Activated T-cell treated with anti-CD3 and anti-CD28 coated beads, Interleukin-2, amount 50 U/mL, for 1 hour (primary cell): ENCODE measurements at places on chromosomes 4 and X.

DNA sequence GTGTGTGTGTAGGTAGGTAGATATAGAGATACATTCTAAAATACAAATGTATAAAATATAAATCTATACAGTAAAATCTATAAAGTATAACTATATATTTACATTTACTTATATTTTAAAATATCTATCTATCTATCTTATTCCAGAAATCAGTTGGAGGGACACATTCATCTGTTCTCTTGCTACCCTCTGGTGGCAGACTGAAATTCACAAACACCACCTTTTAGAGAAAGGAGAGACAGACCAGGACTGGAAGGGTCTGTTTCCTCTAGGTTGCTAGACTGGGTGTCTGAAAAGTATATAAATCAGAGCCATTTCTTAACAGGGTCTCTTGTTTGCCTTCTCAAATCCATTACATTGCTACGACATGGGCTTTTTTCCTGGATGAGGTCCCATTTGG is 343.0 kb downstream of the OPHN1 start:
- no peak for DNase-seq

- DNase-seq = no peak
Observed at GRCh38 chr4:42348247-42348646, 49.0 kb upstream of the SHISA3 start.

- DNase-seq = no peak
Observed at GRCh38 chr4:184359888-184360287, 114.5 kb downstream of the IRF2 start.

DNA sequence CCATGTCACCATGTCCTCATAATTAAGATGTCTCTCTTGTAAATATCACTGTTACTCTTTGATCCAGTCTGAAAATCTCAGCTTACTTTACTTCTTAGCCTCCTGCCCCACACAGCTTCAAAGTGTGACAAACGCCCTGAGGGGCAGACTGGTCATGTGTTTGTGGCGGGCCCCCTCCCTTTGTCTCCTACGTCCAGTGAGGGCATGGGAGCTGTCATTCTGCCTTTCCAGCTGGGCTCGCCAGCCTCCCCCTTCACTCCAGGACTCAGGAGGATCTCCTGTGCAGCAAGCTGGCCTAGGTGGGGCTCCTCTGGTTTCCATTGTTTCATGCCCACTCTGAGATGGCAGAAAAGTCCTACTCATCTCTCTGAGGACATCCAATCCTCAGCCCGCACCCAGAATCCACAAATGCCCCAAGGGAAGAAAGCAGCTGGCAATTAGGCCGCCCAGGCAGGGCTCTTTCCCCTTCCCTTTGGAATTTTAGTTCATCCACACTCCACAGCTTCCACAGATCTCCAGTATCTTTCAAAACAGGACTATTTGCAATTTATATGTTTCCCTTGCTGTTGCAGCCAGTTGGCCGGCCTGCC is 86.4 kb upstream of the C4orf50 start:
- DNase-seq = no peak

GRCh38 chrX:107542500-107542899 is 85.8 kb upstream of the PRPS1 start:
- DNase-seq = no peak

DNA sequence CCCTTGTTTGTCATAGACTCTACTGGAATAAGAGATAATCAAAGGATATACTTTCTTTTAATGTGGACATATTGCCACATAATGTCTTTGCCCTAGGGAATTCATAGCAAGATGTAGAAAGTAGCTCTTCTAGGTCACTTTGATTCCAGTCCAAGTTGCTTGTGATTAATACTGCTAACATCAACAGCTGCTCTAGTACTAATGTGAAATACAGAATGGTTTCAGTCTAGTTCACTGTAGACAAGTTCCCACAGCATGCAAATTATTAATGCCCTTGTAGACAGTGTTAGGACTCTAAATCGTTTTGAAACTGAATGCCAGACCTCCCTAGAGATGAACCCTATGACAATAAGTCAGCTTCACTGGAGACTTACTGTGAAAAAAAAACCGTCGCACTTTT is 494.6 kb upstream of the ATOH1 start:
- DNase-seq = no peak

DNA sequence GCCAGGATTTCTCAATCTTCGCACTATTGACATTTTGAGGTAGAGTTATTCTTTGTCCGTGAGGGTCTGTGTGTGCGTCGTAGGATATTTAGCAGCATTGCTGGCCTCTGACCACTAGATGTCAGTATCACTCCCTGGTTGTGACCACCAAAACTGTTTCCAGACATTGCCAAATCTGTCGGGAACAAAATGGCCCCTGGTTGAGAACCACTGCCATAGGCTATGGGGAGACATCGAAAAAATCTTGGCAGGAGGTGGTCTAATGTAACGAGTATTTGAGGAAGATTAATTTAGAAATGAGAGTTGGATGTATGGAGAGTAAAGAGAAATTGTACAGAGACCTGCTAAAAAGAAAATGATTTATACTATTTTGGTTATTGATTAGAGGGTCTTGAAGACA is 108.4 kb downstream of the DOCK11 start:
- peak; percentile 35 for DNase-seq

- DNase-seq = no peak
Observed at GRCh38 chr4:52585379-52585778, 73.7 kb downstream of the USP46 start.

- DNase-seq = no peak
Observed at GRCh38 chr4:157012296-157012695, 40.7 kb upstream of the PDGFC start.

- no peak for DNase-seq
Observed at GRCh38 chr4:113288696-113289095, 239.2 kb downstream of the ANK2 start.

- DNase-seq = no peak
Observed at GRCh38 chr4:145760176-145760575, 80.2 kb downstream of the C4orf51 start.

DNA sequence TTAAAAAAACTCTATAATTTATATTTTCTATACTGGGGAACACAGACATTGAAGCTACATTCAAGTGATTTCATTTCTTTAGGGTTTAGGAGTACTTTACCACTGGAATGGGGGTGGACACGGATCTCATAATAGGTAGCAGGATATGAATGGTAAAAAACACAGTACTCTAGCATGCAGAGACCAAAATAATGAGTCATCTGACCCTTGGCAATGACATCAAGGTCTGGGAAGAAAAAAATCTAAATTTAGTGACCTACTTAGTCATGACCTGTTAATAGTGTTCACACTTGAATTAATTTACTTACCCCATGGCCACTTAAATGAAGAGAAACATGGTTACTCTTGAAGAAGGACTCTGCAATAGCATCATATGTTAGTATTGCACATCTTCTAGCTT is 187.9 kb downstream of the EPHA5 start:
- no peak for DNase-seq

- DNase-seq = no peak
Observed at GRCh38 chr4:138759554-138759902, 256.1 kb upstream of the NOCT start.

- no peak for DNase-seq
Observed at GRCh38 chrX:153465691-153466380, 4.5 kb downstream of the HAUS7 start.

DNA sequence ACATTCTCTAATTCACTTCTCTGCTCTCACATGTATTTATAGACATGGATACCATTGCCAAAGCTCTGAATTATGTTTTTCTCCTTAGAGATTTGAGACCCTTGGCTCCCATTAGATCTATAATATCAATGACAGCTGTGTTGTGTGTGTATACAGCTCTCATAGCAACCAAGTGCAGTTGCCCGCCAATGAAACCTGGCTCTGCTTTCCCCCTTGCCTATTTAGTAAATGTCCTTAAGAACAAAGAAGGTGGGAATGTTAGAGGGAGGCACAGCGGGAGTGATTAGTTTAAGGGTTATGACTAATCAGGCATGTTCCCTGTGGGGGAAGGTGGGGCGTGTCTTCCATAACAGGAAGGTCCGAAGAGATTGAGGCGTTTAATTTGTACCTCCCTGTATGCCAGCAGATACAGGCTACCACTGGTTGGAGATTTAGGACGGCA is 100.5 kb upstream of the TBC1D9 start:
- no peak for DNase-seq

DNA sequence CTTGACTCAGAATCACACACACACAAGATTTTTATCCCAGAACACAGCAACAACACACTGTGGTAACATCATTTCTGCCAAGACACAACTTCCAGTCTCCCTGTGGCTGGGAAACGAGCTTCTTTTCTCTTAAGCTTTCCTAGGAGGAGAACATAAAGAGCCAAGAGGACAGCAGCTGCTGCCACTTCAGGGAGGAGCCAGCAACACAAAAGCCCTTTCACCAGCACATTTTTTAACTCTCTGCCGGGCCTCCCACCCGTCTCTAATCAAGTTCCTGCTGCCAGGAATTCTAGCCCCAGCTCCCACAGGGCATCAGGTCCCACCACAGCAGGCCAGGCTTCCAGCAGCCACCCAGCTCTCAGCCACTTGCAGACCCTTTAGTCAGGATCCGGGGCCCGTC is 22.4 kb downstream of the FAT1 start:
- no peak for DNase-seq

DNA sequence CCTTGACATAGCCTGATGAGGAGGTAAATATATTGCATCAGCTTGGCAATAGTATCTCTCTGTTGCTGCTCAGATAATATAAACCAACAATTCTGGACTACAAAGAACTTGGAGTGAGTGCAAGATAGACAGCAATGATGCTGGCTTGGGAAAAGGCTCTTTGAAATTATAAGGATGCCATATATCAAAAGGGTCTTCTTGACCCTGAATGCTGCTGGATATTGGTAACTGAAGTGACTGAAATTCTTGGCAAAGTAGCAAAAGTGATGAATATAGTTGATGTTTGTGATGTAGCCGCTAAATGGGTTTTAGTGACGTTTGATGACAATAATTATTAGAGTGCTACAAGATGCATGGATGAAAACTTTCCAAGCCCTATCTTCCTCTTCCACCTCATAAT is 1391.6 kb downstream of the ADGRL3 start:
- DNase-seq = no peak

DNA sequence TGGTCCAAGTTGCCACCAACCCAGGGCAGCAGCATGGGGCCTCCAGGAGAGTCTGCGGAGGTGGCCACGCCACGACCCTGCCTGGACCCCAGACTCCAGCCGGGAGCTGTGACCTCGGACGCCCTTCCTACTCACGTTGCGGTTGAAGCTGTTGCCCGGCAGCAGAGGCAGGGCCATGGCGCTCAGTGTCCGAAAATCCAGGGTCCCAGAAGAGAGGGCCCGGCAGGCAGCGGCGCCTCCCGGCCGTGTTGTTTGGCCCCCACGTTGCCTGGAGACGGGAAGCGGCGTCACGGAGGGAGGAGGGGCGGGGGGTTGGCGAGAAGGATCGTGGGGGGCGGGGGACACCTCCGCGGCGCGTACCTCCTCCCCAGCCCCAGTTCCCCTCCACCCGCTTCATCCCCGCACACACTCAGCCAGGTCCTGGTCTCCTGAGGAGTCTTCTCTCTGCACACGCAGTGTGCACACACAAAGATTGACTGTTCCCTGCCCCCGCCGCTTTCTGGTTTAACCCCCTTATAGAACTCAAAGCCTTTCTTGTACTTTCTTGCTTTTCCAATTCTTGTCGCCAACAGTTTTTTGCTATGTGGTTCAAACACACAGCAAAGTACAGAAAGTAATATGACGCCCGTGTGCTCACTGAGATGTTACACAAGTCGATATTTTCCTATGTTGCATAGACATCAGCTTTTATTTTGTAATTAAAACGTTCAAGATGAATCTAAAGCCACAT is at the start of gene EFHC2:
Gene EFHC2, minus strand, starts transcription at position 261 of the 730 bp plus-strand sequence. Its CDS starts 84 bp downstream, at position 177.
- DNase-seq = peak; percentile 63

DNA sequence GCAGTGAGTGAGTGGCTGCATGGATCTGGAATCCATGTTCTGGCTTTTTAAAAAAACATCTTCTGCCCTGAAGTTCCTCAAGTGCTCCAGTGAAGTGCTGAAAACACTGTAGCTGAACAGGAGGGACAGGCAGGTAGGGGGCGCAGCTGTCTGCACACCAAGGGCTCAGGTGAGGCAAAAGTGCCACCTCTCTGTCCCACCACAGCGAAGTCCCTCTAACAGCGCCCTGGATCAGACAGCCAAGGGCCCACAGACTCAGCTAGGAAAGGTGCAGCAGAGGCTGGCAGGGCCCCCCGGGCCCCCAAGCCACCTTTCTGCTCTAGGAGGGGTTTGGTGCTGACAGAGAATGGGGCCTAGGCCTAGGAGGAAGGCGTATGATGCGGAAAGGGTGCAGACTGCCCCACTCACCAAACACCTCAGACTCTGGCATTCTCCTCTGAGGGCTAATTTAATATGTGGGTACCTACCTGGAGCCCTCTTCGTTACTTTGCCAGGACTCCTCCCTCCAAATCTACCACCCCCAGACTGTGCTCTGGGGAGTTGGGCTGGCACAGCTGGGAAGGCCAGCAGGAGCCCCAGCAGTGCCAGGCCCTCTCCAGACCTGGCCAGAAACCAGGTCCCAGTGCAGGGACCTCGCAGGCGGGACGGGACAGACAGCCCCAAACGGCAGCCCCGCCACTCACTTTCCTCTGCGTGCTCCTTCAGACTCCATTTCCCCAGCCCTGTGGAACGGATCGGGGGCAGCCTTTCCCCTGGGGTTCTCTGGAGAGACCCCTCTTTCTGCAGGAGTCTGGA is 73.7 kb downstream of the ENPP6 start:
- DNase-seq = no peak

DNA sequence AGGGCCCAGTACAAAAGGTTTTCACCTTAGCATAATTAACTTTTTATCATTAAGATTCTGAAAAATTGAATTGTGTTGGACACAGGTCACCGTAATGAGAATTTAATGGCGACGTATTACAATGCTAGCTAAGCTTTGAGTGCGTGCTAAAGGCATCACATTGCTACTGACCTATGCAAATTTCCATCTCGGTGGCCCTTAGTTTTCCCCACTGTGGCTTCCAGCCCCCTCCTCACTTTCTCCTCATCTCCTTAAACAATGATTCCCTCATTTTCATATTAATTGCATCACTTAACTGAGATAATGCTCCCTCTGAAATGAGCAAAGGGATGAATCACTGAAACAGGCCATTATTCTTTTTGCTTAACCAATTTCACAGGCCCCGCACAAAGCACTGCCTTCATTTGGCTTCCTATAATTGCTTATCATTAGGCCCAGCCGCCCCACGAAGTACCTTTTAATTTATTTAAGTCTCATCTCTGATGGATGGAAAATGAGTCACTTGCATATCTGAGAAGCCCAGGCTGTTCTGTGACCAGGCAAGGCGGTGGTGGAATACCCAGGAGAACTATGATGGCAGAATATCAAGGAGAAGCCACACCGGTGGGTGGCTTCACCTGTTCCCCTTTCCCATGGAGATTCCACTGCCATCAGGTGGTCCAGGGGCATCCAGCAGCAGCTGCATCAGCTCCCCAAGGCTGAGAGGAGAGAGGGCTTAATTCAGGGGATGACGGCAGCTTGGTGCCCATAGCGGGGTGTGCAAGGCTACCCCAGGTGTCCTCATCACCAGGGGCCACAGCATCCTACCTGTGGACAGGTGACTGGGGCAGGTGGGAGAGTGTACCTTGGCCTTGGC is 223.8 kb upstream of the BOD1L1 start:
- no peak for DNase-seq

DNA sequence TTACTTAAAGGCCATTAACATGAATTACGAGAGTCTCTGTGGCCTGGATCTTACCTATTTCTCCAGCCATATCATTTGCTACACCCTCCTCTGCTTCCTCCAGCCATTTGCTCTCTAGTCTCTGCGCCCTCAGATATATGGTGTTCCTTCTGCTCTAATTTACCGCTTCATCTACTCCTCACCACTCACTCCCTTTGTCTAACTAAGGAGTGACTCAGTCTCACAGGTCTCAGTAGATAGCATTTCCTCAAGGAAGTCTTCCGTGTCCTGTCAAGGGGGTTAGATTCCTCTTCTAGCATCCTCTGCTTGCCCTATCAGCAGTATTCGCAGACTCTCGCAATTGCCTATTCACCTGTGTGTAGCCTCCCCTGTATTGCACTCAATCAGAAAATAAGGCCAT is 892.1 kb upstream of the INTU start:
- DNase-seq = no peak

- no peak for DNase-seq
Observed at GRCh38 chr4:124945422-124945821, 232.9 kb upstream of the ANKRD50 start.
